Activated T-cell treated with anti-CD3 and anti-CD28 coated beads, Interleukin-2, amount 50 U/mL, for 48 hours (primary cell): ENCODE measurements at places on chromosomes 1 and 21.

GRCh38 chr21:17930093-17930492, 110.9 kb upstream of the C21orf91 start:
- no peak for DNase-seq

DNA sequence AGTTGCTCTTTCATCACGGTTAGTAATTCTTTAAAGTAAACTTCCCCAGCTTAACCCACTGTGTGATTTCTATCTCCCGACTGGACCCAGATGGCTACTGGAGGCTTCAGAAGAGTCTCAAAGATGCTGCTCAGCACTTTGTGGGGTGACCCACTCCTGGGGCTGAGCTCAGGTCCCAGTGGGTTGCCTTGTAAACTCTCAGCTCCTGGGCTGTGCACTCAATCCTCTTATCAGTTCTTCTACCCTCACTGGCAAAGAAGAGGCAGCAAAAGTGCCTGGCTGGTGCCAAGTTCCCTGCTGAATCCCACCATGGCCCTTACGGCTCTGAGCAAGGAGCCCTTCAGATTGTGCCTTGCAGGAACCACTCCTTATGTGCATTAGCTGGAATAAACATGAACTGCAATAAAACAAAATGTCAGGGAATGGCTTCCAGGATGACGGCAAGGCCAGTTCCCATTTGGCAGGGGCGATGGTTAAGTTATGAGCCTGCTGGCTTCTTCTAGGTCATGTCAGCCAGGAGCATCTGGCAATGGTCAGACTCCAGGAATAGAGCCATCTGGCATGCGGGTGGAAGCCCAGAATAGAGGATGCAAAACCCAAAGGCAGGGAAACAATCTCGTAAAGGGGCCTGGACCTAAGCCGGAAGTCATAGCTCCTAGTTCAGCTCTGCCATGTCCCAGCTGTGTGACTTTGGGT, 6.8 kb downstream of the MYOC start:
- no peak for DNase-seq

- DNase-seq = no peak
Measured at GRCh38 chr1:67532452-67533216, 102.4 kb upstream of the SERBP1 start.

DNA sequence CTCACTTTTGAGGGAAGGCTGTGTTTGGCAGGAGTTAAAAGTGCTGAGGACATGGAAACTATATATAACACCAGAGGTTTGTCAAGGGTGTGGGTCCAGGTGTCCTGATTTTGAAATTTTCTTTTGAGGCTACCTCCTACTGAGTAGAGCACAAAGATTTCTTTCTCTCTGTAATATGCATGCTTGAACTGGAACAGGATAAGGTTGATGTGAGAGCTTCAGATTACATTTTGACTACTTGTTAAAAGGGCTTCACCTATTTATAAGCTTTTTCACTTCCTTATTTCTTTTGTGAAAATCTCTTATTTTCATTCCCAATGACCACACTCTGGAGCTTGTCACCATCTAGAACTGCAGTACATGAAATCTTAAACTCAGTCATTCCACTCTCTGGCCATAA, 59.8 kb upstream of the PLA2G4A start:
- no peak for DNase-seq

- peak; percentile 33 for DNase-seq
Measured at GRCh38 chr21:41768437-41769042, 1.7 kb upstream of the RIPK4 start.

DNA sequence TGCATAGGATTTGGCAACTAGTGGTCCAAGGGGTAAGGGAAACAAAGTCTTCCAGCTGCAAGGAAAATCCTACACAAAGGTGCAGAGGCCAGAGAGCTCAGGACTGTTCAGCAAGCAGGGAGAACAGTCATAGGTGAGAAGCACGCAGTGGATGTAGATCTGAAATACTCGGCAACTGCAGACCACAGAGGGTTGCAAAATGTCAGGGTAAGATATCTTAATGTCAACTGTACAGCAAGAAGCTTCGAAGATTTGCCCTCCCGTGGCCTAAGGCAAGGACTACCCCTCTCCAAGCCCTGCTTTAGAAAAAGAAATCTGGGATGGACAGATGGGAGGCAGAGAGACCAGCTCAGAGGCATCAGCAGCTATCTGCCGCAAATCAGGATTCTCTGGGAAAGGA, 153.4 kb upstream of the IRF2BP2 start:
- no peak for DNase-seq

GRCh38 chr1:160374306-160375110, 7.6 kb downstream of the NHLH1 start:
- DNase-seq = peak; percentile 4

DNA sequence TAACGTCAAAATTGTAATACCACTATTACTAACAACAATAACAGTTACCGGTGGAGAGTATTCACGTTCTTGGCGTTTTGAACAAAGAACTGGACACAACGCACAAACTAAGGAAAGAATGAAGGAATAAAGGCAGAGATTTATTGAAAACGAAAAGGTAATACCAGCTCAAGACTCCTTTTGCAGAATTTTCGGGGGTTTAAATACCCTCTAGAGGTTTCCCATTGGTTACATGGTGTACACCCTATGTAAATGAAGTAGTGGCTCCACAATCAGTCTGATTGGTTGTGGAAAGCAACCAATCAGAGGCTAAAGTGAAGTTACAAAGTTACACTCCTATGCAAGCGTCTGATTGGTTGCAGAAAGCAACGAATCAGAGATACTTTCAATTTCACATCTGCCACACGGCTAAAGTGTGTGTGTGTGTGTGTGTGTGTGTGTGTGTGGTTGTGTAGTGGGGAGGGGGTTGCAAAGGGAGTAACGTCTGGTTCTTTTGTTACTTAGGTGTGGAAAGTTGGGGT, 1.1 kb upstream of the GTF2B start:
- DNase-seq = no peak

GRCh38 chr1:40708750-40709099, 17.2 kb downstream of the NFYC start:
- DNase-seq = no peak

DNA sequence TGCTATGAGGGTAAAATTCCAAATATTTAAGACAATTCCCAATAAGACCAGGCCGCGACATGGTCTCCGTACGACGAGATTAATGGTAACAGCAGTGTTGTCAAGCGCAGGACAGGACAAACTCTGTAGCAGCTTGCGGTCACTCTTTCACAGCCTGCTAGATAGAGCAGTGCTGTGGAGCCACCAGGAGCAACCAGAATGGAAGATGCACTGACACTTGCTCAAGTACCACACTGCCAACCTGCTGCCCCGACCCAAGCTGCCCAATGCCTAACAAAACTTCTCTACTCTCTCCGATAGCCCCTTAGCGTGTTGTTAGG, 636 bp downstream of the WARS2 start:
- no peak for DNase-seq

GRCh38 chr21:41360072-41360821, 1.6 kb upstream of the MX2 start:
- DNase-seq = no peak

DNA sequence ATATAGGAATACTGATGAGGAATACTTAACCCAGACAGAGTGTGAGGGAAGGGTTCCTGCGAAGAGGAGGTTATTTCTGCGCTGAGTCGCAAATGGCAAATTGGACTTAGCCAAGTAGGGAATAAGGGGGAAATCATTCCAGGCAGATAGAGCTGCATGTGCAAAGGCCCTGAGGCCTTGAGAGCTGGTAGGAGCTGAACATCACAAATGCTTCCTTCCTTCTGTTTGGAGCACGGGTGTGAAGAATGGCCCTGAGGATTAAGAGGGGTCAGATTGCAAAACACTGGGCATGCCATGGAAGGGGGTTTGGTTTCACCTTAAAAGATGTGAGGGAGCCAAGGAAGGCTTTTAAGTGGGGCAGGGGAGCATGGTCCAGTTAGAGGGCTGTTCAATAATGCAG, 12.4 kb downstream of the IER5 start:
- DNase-seq = no peak

GRCh38 chr1:7454895-7455784, 316.0 kb upstream of the VAMP3 start:
- DNase-seq = no peak

DNA sequence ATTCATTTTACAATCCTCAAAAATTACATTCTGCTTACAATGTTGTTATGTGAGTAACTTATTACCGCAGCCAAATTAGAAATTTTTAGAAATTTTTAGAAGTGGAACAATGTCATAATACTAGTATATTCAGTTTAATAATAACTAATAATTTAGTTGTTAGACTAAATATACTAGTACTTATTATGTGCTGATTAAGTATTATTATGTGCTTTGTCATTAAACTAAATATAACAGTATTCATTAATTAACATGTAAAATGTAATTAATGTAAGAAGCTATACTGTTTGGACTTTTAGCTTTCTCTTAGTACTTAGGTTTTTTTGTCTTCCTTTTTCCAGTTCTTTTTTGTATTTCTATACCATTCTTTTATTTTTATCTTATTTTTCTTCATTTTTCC, 15.3 kb downstream of the ODR4 start:
- no peak for DNase-seq

- no peak for DNase-seq
Measured at GRCh38 chr1:218080863-218081262, 204.2 kb upstream of the RRP15 start.

GRCh38 chr1:185663332-185663731, 70.9 kb upstream of the HMCN1 start:
- DNase-seq = no peak

DNA sequence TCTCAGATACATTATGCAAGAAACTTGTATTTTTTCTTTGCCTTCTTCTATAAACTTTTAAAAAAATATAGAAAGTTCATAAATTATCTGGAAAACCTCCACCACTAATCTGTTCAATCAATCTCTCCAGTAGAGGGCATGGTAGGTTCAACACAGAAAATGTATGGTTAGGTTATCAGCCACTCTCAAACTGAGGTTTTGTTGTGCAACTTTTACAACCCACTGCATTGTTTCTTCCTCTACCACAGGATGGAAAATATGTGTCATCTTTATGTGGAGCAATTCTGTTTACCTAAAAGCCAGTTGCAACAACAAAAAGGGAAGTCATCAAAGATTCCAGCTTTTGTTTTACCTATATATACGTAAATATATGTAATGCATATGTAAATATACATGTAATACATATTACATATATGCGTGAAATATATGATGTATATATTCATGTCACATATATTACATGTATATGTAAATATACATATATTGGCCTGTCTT, 3.0 kb upstream of the RGS2 start:
- no peak for DNase-seq

DNA sequence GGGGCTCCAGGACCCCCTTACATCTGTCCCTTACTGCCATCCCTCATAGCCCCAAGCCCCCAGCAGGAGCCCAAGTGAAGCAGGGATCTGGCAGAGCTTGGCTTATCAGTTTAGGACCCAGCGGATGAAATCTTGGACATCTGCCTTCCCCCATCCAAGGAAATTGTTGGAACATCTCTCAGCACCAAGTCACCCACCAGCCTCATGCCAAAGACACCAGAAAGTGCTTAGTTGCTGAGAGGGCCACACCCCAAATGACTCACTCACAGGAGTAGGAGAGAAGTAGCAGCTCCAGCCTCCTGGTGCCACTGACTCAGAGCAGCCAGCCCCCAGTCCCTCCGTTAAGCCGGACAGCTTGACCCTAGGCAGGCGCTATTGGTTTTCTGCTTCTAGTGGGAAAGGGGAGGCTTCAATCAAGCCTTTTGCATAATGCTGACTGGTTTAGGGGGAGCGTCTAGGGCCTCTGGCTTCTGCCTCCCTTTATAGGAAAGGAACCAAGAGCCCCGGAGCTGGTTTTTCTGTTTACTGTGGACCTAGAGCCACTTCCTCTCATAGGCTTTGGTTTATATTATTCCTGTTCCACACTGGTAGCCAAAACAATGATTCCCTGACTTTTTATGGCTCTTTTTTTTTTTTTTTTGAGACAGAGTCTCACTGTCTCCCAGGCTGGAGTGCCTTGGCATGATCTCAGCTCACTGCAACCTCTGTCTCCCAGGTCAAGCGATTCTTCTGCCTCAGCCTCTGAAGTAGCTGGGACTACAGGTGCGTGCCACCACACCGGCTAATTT, 114.2 kb upstream of the IPO9 start:
- no peak for DNase-seq

DNA sequence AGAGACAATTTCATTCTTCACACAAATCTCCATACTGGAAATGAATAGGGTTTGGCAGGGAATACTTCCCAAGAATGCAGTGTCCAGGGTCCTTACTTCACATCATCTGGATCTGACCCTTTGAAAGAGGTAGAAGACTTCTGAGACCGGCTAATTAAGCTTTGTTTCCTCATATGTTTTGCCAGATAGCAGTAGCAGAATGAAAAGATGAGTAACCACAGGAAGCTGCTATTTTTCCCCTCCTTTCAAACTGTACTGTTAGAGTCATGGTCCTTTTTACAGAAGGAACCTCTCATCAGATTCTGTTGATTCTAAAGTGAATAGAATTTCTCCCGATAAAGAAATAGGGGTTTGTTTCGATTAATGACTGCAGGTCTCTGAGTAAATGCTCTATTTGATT, 1.4 kb upstream of the OLFML3 start:
- DNase-seq = no peak

DNA sequence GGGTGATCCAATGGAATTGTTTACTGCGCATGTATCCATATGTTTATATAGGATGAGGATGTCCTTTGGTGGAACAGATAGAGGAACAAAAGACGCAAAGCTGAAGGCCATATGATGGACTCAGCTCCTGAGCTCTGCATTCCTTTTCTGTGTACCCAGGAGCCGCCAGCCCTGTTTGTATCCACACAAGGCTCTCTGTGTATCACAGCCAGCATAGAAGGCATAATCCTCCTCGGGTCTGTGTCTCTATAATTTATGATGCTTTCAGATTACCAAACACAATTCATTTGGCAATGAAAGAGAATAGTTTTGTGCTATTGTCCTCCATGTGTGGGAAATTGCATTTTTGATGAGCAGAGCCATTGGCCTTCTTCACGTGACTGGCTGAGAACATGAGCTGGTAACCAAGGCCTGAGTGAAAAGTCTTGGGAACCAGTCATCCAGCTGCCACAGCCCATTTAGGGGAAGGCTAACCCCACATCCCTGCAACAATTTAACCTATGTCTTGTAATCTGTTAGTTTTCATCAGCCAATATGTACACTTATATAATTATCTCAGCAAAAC, 119.2 kb downstream of the PBX1 start:
- DNase-seq = no peak

DNA sequence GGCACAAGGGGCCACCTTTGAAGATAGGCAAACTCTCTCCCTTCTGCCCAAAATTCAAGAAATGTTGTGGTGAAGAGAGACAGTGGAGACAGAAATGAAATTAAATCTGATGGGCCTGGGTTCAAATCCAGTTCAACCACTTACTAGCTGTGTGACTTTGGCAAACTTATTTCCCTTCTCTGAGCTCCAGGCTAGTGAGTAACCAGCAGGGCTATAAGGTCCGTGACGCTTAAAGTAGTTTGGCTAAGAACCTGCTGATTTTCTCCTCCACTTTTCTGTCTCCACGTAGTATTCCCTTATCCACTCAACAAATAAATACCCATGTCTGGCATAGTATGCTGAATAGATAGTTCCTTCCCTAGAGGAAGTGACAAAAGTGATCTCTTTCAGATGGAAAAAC, 1.9 kb downstream of the SLC2A1 start:
- no peak for DNase-seq

- no peak for DNase-seq
Measured at GRCh38 chr1:33446590-33446989, 15.7 kb upstream of the PHC2 start.

- no peak for DNase-seq
Measured at GRCh38 chr1:159121526-159121925, 45.0 kb upstream of the AIM2 start.
